ENCODE measurements at places on chromosomes 5 and 9.

- DNase-seq = no peak
Observed at GRCh38 chr5:112919972-112920371, 2.1 kb downstream of the REEP5 start.

DNA sequence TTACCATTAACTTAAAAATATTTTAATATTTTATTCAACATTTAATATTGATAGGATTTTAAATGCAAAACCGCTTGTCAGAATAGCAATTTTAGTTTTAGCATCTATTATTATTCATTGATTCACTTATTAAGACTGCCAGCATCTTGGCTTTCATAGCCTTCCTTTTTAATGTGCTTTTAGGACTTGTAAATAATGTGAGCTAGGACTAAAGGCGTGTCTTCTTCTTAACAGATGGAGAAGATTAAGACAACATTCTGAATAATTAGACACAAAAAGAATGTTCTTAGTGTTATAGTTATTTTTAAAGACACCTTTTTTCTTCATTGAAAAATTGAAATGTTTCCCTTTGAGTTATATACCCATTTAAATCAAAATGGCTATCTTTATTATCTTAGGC lies 6.9 kb downstream of the IL31RA start:
- DNase-seq = no peak

- DNase-seq = no peak
Observed at GRCh38 chr5:169197343-169197742, 103.6 kb downstream of the SLIT3 start.

DNA sequence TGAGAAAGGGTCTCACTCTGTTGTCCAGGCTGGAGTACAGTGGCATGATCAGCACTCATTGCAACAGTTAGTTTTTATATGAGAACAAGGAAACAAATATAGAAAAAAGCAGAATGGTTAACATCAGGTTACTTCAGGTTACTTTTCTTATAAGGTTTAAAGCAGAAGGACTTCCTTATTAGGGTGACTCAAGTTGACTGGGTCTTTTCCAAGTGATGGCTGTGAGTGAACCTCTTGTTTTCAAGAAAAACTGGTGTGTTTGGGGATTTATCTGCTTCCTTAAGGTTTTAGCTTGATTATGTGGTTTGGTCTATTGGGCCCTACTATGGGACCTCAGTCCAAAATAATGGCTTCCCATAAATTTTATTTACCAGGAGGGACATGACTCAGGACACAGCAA lies 99.2 kb downstream of the ARRDC3 start:
- no peak for DNase-seq

DNA sequence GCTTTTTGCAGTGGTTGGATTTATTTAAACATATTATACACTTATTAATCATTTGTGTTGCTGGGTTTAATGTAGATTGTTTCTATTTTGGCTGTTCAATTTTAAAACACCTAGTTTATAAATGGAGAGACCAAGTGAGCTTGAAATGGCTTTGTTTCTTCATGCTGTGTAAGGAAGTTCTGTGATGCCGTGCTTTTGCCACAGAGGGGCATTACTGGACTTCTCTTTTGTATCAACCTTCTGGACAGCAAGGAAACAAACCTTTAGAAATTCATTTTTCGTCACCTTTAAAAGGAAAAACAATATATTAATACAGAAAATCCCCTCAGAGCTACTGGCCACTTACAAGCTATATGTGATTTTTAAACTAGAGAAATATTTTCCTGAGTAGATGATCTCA lies 81.9 kb downstream of the DMRTA1 start:
- DNase-seq = no peak

- no peak for DNase-seq
Observed at GRCh38 chr5:147666419-147666818, 116.1 kb downstream of the JAKMIP2 start.

DNA sequence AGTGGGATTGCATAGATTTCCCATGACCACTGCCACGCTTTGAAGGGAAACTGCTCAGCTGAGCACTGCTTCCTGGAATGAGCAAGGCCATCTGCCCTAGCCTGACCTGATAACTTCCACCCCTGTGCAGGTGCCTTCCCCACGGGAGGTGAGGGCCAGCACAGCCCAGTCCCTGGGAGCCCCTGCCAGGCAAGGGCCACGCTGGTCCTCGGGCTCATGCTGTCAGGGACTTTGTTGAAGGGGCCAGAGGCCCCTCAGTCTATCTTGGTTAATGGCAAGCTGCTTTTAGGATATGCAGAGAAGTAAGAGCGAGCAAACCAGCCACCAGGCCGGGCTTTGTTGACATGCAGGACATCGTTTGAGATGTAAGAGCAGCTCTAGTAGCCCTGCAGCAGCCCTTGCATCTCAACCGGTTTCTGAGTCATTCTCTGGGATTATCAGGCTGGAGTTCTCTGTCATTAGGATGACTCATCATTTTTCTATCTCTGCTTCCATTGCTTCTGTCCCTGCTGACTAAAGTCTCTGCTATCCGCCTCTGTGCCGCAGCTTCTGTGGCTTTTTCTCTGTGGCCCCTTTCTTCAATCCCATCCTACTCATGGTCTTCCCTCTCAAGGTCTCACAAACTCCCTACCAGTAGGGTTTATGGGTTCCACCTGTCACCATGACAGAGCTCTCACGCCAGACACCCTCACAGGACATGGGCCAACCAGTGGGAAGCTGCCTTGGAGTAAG lies 30.6 kb upstream of the IQGAP2 start:
- DNase-seq = no peak

DNA sequence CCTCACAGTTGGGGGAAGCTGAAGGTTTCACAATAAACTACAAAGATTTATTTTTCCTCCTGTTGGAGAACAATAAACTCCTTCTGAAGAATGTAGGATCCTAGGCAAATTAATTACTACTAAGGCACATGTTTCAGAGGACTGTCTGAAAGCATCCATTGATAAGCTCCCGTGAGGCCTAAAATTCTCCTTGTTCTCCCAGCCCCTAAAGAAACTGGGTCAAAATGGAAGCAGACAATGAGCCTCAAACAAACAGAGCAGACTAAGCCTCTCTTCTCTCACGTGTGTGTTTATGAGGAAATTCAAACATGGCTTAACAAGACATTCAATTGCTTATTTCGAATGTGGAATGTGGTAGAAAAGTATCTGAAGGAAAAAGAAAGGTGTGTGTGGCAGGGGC lies 249.0 kb downstream of the GLIS3 start:
- DNase-seq = no peak

DNA sequence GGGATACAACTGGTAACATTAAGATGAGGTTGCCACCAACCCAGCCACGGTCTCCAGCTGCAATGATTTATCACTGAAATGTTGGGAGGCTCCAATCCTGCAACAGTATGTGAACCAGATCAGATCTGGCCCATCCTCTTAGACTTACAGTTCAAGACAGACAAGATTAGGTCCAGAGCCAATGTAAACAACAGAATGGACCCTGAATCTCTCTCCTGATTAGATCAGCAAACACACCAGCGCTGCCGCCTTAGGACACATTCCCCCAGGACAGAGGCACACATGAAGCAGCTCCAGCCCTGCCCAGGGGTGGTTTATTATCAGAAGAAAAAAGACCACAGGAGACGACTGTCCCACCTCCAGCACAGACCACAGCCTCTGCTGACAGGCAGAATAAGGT lies 82.1 kb downstream of the SLIT3 start:
- DNase-seq = no peak

GRCh38 chr9:32359452-32359851 lies 25.0 kb upstream of the ACO1 start:
- no peak for DNase-seq

- DNase-seq = no peak
Observed at GRCh38 chr9:89701221-89701798, 96.5 kb downstream of the GADD45G start.

DNA sequence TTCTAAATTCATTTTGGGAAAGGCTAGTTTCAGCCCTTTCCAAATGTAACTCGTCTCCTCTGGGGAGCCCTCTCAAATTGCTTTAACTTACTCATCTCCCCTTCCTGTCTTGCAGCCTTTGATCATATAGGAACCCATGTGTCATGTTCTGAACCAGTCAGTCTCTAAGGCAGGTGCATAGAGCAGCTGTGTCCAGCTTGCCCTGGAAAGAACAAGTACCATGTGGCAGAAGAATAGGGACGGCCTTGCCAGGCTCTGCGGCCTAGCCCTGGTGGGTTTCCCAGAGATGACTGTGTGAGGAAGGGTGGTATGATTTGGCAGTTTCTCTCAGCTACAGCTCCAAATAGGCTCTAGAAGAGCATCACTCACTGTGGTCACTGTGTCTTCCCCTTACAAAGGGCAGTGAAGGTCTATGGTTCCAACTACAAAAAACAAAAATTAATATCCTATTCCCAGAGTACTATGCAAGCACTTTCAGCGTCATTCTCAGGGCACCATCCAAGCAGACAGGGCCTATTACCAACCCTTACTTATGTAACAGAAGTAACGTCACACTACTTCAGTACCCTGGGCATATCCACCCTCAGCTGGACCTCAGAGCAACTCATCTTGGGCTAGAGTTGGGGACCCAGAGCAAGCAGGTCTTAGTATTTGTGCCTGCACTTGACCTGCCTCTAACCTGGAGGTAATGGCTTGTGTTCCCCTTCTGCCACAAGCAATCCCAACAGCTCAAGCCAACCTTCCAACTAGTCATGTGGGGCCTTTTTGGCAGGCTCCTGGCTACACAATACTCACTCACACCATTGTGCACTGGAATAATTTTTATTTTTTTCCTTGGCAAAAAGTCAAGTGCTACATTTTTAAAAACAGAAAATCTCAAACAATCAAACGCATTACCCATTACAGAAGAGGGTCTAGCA lies 37.2 kb upstream of the UBAP2 start:
- no peak for DNase-seq

GRCh38 chr5:151614565-151614964 lies 23.4 kb upstream of the FAT2 start:
- no peak for DNase-seq

DNA sequence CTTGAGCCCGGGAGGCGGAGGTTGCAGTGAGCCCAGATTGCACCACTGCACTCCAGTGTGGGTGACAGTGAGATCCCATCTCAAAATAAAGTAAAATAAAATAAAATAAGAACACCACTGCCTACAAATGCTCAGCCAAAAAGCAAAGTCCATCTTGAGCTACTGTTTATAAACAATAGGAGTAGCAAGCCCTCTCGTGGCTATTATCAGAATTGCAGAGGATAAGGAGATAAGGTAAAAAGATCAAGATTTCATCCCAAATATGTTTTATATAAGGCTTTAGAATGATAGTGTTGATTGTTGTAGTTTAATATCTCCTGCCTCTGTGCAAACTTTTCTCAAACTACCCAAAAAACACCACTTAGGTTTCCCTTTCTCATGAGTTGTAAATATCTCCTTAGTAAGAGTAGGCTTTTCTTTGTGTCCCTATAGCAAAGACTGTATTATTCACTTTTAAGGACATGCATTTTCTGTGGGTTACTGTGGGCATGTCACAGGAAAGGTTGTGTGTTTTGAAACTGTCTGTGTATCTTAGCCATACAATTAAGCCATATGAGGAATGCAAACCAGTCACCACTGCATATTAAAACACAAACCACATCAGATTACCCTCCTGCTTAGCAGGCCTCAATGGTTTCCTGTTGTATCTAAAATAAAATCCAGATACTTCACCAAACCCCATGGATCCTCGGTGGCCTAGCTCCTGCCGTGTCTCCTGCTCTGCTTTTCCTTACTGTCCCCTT lies 31.8 kb upstream of the CKS2 start:
- no peak for DNase-seq

GRCh38 chr5:31247381-31247780 lies 53.9 kb downstream of the CDH6 start:
- DNase-seq = no peak

DNA sequence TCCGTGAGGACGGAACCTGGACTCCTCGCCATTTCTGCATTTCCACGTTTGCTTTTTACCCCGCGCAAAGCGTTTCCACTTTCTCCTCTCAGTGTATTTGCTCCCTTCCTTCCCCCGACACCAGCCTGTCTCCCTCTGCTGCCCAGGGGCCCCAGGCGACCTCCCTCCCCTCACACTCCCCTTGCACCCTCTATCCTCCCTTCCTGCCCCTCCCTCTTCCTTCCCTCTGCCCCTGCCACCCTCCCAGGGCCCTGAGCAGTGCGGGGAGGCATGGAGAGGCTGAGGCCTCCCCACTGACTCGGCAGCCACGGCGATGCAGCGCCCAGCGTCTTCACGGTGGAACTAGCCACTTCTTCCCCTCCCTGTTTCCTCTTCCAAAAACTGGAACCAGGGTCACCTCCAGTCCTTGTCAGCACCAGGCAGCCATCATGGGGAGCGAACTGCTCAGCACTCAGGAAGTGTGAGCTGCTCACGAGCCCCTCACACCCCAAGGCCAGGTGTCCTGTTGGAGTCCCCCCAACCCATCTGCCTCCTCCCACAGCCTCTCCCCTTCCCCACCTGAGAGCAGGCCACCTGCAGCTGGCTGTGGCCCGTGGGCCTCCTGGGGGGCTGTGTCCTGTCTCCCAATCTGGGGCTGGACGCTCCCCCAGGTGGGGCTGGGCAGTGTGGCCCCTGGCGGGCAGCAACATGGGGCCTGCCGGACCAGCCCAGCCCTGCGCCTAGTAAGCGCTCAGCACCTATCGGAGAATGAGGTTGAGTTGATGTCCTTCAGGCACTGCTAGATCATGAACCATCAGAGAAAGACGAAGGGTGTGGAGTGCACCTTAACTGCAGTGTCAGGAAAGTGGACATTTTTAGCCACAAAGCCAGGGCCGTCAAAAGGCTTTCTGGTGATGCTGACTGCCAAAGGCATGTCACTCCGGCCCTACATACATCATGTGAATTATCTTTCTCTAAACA lies 17.5 kb downstream of the UBE2QL1 start:
- no peak for DNase-seq

DNA sequence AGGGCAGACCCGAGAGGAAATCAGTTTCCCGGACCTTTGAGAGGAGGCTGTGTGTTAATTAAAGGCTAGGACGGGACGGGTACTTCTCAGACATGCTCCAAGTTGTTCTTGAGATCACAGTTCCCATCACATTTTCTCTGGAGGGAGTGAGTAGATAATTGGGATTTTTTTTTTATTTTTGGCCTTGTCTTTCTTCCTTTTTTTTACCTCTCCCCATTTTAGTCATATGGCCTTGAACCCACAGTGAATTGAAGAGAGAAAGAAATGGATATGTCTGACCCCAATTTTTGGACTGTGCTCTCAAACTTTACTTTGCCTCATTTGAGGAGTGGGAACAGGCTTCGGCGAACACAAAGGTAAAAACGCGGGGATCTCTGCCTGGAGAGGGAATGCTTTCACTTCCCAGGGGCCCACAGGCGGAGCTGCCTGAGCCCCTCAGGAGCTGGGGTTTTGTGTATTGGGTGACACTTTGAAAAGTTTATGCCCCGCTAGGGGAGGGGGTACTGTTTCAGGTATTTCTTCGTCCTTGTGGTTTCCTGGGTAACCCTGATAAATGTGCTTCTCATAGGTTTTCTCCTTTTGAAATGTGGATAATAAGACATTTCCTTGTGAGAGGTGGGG lies 191.8 kb downstream of the CD180 start:
- DNase-seq = no peak

GRCh38 chr5:98771382-98772109 lies 1.9 kb upstream of the RGMB start:
- DNase-seq = no peak

All from stimulated activated CD8-positive, alpha-beta memory T cell treated with anti-CD3 and anti-CD28 coated beads, Interleukin-4, amount 100 ng/mL, for 1 hour (primary cell).